Activated CD8-positive, alpha-beta memory T cell treated with anti-CD3 and anti-CD28 coated beads for 1 hour (primary cell): ENCODE measurements at places on chromosomes 5 and 9.
A peak's percentile ranks its signal among the peaks of the same experiment; 100 is the strongest.

GRCh38 chr5:121429761-121430160 is 421.9 kb upstream of the FTMT start:
- DNase-seq: no peak

DNA sequence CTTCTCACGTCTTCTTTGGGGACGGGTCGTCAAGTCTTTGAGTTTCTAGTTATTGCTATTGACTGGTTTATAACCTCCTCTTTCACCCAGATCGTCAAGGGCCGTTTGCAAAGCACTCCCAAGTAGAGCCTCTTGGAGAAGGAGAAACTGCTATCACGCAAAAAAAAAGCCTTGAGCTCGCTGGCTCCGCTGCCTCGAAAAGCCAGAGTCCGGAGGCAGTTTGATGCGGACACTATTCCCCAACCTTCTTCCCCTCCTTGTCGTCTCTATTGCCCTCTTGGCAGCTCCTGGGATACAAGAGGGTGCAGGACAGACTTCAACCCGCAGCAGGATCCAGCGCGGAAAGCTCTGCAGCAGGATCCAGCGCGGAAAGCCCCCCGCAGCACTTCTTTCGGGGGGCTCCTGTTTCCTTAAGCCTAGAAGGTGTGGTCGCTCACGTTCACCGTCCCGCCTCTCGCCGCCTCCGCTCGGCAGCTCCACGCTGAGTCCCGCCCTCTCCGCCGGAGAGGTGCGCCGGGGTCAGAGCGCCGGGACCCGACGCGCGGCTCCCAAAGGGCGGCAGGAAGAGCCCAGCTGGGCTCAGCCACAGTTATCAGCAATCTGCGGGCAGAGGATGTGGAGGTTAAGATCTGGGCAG is at the start of gene PCDHAC1:
Gene PCDHAC1, plus strand, starts transcription at position 494 of the 637 bp plus-strand sequence. CDS start 594 bp downstream, outside the sequence.
- DNase-seq: no peak

DNA sequence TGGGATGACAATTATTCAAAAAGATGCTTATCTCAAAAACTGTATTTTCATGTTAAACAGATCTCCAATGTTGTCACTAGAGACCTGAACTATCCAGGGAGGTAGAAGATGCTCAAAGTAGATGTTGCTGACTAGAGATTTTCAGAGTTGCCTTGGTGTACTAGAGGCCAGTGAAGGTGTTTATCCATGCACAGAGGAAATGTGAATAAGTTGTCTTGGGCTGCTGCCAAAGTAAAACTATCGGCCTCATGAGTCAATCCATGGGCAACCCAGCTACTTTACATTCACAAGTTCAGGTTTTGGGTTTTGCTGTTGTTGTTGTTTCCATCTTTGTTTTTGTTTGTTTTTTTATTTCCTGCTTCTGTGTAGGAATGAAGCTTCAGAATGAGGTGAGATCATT is 141.1 kb upstream of the RANBP3L start:
- DNase-seq: no peak

GRCh38 chr5:79619854-79620253 is 7.6 kb downstream of the TENT2 start:
- DNase-seq: no peak

- no peak for DNase-seq
Measured at GRCh38 chr9:72695365-72695764, 174.0 kb downstream of the TMC1 start.

- DNase-seq: no peak
Measured at GRCh38 chr5:132629230-132629944, 28.6 kb upstream of the IL13 start.

GRCh38 chr9:115943431-115944165 is 210.0 kb upstream of the PAPPA start:
- no peak for DNase-seq

DNA sequence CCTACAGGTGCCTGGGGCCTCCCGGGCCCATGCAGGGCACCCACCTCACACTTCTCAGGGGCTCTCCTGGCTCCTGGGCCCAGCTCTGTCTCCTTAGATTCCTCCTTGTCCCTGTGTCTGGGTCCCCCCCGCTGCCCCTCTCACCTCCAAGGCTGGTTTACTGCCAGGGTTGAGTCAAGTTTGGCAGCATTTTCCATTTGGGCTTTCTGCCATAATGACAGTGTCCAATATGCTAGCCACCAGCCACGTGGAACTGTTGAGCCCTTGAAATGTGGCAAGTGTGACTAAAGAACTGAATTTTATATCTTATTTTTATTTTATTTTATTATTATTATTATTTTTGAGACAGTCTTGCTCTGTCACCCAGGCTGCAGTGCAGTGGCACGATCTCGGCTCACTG is 1.9 kb downstream of the TTC16 start:
- DNase-seq: no peak

- no peak for DNase-seq
Measured at GRCh38 chr9:72952381-72952690, 517 bp downstream of the ALDH1A1 start.

DNA sequence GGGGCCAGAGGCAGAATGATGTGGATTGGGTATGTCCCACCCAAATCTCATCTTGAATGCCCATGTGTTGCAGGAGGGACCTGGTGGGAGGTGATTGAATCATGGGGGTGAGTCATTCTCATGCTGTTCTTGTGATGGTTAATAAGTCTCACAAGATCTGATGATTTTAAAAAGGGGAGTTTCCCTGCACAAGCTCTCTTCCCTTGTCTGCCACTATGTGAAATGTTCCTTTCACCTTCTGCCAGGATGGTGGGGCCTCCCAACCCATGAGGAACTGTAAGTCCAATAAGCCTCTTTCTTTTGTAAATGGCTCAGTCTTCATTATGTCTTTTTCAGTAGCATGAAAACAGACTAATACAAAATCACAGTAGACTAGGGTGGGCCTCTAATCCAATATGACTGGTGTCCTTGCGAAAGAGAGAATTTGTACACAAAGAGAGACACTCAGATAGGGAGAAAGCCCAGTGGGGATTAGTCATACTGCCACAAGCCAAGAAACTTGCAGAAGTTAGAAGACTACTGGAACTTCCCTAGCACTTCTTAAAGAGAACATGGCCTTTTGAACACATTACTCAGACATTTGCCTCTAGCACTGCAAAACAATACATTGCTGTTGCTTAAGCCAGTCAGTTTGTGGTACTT is 68.4 kb downstream of the ANXA1 start:
- no peak for DNase-seq

- no peak for DNase-seq
Measured at GRCh38 chr9:130354806-130355205, 89.2 kb downstream of the HMCN2 start.

- DNase-seq: no peak
Measured at GRCh38 chr9:110050925-110051355, 157.0 kb downstream of the C9orf152 start.

DNA sequence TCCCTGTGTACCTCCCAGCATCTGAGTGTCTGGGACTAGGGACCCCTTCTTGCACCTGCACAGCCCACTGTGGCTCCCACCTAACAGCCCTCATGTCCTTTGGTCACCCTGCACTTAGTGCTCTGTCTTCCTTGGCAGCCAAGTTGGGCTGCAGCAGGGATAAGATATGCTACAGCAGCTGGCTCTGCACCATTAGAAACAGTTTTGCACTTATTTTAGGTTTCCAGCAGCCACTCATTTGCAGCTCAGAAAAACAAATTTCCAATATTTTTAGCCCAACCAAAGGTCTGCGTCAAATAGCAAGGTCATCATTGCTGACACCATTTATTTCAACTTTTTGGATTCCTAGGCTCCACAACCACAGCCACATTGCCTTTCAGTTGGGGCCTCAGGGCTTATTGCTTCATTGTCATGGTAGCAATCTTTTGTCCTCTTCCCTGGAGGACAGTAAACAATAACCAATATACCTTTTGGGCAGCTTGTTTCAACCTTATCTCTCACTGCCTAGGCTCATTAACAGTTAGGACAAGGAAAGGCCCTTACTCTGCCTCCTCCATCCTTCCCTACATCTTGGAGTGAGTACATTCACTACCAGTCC is 263.9 kb downstream of the COX7C start:
- no peak for DNase-seq

DNA sequence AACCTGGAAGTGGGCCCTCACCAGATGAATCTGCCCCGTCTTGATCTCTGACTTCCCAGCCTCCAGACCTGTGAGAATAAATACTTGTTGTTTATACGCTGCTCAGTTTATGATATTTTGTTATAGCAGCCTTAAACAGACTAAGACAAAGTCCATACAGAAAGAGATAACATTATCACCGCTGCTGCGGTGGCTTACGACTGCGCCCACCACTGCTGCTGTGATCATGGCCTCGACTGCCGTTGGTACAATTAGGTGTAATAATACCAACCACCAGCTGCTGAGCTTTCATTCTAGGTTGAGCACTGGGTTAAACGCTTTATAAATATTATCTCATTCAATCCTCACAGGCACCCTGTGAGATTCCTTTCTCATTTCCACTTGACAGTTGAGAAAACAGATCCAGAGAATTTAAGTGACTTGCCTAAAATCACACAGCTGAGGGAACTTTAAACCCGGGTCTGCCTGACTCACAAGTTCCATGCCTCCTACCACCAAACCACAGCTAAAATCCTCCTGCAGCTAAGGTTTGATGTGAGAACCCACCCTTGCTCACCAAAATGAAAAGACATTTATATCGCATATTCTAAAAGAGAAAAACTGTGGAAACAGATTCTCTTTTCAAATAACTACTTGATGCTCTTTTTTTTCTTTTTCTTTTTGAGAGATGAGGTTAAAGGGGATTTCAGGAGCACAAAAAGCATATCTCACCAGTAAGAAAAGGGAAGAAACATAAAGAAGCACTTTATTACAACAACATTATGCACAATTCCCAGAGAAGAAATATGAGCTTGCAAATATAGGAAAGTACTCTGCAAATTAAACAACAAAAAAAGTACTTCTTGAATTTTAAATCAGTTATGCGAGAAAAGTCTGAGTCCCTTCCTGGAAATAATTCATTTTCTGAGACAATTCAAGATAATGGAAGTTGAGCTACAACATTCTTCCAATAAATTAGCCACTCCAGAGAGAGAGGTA is 23.9 kb downstream of the GOLM1 start:
- DNase-seq: no peak

- peak; percentile 65 for DNase-seq
Measured at GRCh38 chr9:137461663-137462395, 2.7 kb upstream of the NSMF start.

DNA sequence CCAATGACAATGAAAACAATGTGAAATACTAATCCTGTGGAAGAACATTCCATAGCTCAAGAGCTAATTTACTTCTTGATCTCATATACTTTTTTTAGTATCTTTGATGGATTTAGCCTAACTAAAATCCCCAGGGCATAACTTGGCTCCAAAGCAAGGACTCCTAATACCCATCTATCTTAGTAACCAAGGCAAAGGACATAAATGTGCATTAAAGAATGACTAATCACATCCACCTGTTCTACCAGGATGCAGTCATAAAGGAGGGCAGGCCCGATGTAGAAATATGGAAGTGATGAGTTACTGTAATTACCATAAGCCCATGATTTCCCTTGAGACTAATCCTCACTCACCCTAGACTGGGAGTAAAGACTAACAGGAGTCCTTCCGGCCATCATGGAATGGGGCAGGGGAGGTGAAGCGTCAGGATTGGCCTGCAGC is 56.9 kb downstream of the KIF24 start:
- no peak for DNase-seq

DNA sequence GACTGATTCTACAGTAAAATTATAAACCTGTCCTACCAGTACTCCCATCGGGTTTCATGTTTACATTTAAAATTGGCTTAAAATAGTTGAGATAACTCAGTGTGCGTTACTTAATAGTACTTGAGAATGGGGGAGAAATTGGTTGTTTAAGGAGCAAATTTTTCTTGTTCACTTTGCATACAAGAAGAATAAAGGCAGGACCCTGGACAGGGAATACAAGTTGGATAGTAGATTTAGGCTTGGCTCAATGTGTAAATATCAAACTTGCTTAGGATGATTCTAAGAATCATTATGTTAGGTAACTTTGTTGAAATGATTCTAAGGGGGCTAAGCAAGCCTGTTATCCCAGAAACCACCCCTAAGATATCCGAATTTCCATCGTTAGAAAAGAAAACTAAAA is 448.4 kb upstream of the TLE4 start:
- no peak for DNase-seq

- no peak for DNase-seq
Measured at GRCh38 chr5:168291342-168291963, at the start of gene WWC1. WWC1 (plus strand) TSS chr5:168291645; CDS start chr5:168292153, 508 bp downstream.

- DNase-seq: no peak
Measured at GRCh38 chr9:35294556-35294955, 132.7 kb downstream of the UNC13B start.

DNA sequence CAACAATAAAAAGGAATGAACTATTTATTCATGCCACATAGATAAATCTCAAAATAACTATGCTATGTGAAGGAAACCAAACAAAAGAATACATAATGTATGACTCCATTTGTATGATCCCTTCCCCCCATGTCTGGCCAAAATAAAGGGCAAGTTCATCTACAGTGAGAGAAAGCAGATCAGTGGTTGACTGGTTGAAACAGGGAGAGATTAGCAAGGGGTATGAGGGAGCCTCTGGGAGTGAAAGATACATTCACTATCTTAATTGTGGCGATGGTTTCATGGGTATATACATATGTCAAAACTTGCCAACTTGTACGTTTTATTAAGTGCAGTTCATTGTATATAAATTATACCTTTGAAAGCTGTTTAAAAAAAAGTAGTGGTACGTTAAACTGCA is 4.8 kb downstream of the PSMD5 start:
- DNase-seq: no peak
